Ammon's horn (tissue), 1 donor: ENCODE measurements at places on chromosomes 2 and 18.

DNA sequence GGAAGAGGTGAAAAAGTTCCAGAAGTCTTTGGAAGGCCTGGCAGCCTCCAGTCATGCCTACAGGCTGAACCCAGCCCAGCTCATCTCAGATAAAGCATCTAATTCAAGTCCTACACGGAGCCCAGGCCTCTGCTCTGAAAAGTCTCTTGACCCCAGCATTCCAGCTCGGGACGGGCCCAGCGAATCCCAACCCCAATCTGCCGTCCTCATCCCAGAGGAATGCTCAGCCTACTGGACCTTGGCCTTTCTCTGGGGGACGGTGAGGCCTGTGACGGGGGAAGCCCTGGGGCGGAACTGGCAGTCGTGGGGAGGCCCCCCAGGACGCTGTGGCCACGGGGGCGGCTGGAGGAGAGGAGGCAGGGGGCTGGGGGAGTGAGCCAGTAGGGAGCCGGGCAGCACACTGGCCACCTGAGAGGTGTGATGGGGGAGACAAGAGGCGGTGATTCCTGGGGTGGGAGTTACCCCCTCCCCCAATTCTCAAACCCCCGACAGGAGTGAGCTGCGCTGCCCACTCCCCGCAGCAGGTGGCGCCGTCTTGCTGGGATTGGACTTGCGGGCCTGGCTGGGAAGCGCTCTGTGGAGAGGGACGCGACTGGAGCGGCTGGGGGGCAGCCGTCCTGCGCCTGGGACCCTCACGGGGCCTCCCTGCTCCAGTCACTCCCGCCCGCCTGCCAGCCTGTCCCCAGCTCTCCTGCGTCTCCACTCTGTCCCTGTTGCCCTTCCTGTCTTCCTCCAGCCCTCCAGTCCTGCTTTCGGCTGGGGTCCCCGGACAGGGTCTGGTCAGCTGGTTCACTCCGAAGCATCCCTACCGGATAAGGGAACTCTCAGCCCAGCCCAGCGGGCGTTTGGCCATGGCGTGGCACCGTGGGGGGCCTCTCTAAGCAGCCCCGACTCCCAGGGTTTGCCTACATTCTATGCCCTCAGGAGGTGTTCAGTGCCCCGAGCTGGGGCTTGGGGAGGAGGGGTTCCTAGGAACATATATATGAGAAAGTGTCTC lies 182.6 kb upstream of the HAAO start:
- peak; percentile 87 for DNase-seq

DNA sequence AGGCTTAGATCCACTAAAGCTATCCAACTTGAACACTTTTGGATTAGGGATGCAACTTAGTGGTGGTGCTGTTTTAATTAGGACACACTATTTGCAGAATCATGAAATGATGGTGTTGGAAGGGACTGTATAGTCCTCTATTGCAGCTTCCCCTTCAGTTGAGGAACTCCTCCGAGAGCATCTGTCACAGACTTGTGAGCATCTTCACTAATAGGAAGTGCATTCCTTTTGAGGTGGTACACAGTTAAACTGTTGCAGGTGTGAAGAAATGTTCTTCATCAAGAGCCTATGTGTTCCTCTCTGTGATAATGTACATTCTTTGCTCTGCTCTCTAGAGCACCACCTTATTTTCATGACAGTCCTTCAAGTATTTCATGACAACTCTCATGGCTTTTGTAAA lies 197.4 kb downstream of the CAMKMT start:
- no peak for DNase-seq

GRCh38 chr18:2970772-2971659 lies 41.9 kb downstream of the LPIN2 start:
- DNase-seq: peak; percentile 64

GRCh38 chr2:239263669-239264491 lies 136.9 kb downstream of the HDAC4 start:
- DNase-seq: no peak

- DNase-seq: no peak
Observed at GRCh38 chr2:62672601-62673000, 32.9 kb upstream of the EHBP1 start.

GRCh38 chr2:145058457-145058856 lies 538.5 kb upstream of the ZEB2 start:
- no peak for DNase-seq

DNA sequence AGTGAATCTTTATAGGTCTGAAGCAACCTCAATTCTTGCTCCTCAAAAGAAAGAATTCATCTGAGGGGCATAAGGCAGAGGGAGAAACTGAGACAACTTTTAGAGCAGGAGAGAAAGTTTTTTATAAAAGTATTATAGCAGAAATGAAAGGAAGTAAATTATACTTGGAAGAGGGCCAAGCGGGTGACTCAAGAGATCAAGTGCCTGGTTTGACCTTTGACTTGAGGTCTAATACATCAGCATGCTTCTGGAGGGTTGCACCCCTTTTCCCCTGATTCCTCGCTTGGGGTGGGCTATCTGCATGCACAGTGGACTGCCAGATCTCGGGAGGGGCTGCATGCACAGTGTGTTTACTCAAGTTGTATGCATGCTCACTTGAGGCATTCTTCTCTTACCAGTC lies 268.5 kb upstream of the LRATD1 start:
- no peak for DNase-seq

- no peak for DNase-seq
Observed at GRCh38 chr2:232512602-232513001, 7.6 kb upstream of the PRSS56 start.

GRCh38 chr18:68735483-68736343 lies 20.8 kb upstream of the TMX3 start:
- DNase-seq: peak; percentile 71

GRCh38 chr2:128269063-128269989 lies 49.3 kb downstream of the HS6ST1 start:
- DNase-seq: peak; percentile 10

- DNase-seq: no peak
Observed at GRCh38 chr2:226647621-226648518, 151.8 kb downstream of the IRS1 start.

DNA sequence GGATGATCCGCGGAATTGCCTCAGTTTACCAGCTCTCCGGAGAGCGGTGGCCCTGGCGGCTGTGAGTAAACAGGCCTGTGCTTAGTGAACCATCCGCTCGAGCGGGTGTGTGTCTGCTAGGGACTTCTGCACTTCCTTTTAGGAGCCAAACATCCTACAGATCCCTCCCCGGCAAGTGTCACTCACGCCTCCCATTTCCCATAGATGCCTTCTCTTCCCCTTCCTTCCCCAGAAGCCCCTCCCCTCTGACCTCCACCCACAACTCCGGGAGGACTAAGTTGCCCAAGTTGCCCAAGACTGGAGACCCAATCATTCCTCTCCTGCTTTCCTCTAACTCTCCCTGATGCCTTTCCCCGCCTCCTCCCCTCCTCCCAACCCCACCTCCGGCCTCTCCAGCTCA lies 2.9 kb downstream of the C1QL2 start:
- DNase-seq: no peak

DNA sequence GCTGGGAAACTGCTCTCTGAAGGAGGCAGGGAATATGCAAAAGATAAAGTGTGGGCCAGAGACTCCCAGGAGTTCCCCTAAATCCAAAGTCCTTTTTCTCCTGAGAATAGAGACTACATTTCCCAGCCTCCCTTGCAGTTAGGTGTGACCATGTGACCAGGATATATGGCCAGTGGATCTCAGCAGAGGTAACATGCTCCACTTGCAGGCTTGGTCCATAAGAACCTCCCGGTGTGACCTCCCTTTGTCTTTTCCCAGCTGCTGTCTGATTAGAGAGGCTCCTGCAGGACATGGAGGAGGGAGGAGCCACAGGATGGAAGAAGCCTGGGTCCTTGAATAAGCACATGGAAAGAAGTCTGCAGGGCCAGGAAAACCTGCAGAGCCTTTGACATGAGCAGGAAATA lies 76.2 kb downstream of the TGFA start:
- DNase-seq: no peak

DNA sequence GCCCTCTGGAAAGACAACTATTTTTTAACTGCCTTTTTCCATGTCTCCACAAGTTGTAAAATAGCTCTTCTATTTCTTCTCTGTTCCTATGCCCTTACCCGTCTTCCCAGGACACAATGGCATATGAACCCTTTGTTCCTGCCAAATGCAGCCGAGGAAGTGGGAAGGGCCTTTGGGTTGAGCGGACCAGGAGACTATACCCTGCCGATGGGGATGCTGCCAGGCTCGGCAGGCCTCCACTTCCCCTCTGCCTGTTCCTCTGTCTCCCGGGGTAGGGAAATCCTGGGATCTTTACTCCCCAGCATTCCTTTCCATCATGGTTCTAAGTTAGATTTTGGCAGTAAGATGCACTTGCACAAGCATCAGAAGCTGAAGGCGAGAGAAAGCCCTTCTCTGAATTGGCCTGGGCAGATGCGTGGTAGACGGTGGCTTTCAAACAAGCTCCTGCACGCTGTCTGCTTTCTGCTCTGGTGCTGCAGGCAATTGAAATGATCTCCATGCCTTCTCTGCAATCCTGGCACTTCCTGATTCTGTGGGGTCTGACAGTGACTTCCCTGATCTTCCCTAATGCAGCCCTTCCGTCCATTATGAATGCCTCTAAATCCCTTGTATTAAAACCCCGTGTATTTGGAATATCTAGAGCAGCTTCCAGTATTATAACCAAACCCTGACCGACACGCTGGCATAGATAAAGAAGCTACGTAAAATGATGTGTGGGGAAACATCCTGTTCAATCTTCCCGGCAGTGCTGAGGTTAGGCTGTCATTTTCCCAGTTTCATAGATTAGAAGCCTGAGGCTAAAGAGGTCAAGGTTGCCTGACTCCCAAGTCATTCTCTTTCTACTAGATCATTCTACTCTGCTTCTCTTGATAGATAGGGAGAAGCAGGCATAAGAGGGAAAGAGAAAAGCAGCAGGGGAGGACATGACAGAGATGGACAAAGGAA lies 69.8 kb downstream of the MCFD2 start:
- DNase-seq: no peak

DNA sequence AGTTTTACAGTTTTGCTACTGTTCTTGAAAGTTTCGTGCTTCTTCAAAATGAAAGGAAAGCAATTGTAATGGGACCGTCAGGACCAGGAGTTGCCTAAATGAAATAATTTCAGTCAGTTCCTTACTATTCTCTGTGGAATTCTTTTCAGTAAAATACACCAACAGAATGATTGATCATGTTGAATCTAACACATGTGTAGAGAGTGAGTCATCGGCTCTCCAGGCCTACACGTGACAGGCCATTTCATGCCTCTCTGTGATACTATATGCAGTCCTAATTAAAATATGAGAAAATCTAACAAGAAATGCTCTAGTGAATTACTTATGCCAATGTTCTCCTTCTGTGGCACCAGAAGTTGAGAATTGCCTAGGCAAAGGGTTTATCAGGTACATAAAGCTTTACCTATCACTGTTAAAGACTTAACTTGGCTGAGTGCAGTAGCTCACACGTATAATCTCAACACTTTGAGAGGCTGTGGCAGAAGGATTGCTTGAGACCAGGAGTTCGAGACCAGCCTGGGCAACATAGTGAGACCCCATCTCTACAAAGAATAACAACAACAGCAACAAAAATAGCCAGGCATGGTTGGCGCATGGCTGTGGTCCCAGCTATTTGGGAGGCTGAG lies 199.4 kb downstream of the LRRTM1 start:
- DNase-seq: no peak
